Fibroblast of skin of scalp (primary cell): ENCODE measurements at places on chromosomes 2 and 18.
A peak's percentile ranks its signal among the peaks of the same experiment; 100 is the strongest.

- no peak for DNase-seq
Observed at GRCh38 chr2:5035057-5035488, 657.1 kb upstream of the SOX11 start.

DNA sequence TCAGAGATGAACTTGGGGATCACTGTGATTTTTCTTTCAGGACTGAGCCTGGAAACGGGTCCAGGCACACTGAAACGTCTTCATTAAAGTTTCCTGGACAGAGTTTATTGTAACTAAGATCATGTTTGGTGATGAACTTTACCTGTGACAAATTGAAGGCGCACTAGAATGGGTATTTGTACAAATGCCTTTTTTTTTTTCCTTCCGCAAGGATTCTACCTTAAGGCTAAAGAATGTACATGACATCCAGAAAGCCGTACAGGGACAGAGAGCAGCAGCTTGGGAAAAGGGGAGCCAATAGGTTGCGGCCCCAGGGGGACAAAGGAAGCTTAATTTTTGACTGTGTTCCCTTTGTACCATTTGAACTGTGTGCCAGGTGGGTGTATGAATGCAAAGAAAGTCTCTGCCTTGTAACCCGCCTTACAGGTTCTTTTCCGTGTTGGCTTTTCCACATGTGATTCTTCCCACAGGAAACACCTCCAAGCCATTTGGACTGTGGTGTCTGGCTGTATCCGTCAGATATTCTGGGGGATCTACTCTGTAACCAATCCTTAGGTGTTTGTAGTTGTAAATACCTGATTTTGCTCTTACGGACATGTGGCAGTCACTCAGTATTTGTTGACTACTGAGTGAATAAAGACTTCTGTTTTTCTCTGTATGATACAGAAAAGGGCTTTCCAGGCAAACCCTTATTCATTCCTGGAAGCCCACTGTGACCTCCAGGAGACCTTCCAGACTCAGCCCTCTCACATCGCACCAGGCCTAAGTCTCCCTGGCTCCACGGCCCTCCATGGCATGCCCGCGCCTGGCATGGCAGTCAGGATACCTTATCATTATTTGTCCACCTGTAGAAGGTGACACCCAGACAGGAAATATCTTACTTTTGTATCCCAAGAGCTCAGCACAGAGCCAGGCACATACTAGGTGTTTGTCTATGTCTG, 1.1 kb downstream of the LRRFIP1 start:
- DNase-seq: no peak

- DNase-seq: no peak
Observed at GRCh38 chr2:164935118-164936101, 19.9 kb downstream of the SLC38A11 start.

DNA sequence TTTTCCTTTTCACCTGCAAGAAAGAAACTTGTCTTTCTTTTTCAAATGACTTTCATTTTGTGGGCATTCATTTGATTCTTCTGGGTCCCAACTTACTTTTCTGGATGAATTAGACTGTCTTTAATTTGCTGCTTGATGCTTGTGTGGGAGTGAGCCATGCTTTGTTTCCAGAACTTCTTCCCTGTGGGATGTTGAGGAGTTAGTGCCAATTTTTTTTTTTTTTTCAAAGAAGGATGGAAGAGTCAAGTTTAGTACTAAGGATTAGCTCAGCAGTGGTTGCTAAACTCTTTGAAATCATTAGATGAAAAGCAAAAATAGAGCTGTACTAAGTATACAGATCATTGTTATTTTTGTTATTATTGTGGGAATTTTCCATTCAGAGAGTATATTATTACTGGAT, 17.2 kb upstream of the KCTD1 start:
- DNase-seq: no peak

GRCh38 chr2:217928324-217929181, 74.2 kb downstream of the TNS1 start:
- peak; percentile 53 for DNase-seq

GRCh38 chr2:24822049-24822706, 29.0 kb downstream of the CENPO start:
- DNase-seq: peak; percentile 53

DNA sequence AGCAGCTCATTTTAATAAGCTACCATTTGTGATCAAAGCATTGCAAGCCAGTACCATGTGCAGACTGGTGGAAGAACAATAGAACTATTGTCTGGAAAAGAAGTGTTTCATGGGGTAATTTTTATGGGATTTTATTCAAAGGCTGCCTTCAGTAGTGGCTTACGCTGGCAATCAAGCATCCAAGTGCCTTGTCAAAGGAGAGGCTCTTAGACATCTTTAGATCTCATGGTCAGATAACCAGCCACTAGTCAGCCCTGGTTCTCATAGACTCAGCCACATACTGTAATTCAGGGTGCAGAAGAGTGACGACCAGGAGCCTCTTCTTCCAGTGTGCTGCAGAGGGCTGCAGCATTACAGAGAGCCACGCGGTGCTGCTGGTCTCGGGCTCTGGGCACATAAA, 98.5 kb upstream of the NOSTRIN start:
- DNase-seq: no peak

- no peak for DNase-seq
Observed at GRCh38 chr2:8858910-8859309, 21.5 kb upstream of the KIDINS220 start.

GRCh38 chr2:85777441-85777861, 23.7 kb downstream of the ATOH8 start:
- no peak for DNase-seq

DNA sequence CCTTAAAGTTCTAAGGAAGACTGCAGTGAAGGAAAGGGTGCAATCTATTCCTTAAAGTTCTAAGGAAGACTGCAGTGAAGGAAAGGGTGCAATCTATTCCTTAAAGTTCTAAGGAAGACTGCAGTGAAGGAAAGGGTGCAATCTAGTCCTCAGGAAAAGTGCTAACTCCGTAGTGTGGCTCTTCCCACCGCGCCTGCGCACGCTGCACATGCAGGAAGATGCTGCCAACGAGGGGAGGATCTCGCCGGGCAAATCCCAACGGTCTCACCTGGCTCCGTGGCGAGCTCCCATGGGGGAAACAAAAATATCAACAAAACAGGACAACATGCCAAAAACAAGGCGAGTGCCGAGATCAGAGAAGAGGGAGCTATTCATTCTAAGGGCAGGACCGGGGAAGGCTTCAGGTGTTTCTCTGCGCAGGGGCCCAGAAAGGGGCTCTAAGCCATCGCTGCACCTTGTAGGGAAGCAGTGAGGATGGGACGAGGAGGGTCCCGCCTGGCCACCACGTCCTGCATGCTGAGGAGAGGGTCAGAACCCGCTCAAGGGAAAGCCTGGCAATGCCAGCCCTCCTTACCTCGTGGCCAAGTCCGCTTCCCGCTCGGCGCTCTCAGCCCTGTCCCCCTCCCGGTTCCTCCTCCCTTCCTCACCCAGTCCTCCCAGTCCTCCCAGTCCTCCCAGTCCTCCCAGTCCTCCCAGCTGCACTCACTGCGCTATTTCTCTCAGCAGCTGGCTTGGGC, 24.5 kb downstream of the TIMM21 start:
- no peak for DNase-seq

- DNase-seq: no peak
Observed at GRCh38 chr2:16784652-16785051, 119.0 kb upstream of the CYRIA start.

GRCh38 chr2:237735798-237736197, 62.8 kb upstream of the RBM44 start:
- no peak for DNase-seq

- peak; percentile 38 for DNase-seq
Observed at GRCh38 chr18:62716619-62717168, 1.4 kb downstream of the PHLPP1 start.

- no peak for DNase-seq
Observed at GRCh38 chr2:223865124-223865523, 27.7 kb upstream of the AP1S3 start.

GRCh38 chr2:217693363-217693762, 309.4 kb downstream of the TNS1 start:
- DNase-seq: no peak

GRCh38 chr2:99166218-99166617, 11.5 kb downstream of the LIPT1 start:
- no peak for DNase-seq

- DNase-seq: no peak
Observed at GRCh38 chr2:36367895-36368353, 12.3 kb downstream of the CRIM1 start.

DNA sequence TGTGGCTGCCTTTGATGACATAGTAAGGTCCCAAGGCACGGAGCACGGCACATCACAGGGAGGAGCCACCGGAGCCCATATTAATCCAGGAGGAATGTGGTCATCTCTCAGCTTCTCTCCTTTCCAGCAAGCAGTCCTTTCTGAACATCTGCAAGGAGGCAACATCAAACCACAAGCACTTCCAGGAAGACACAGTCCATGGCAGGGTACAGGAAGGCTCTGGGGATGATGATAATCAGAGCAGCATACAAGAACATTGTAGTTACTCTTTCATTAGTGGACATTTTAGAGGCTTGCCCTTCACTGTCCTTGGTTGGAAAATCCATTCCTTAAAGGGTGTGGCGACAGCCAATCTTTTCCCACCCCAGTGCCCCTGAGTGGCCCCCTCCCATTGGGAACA, 31.1 kb downstream of the YPEL5 start:
- no peak for DNase-seq

DNA sequence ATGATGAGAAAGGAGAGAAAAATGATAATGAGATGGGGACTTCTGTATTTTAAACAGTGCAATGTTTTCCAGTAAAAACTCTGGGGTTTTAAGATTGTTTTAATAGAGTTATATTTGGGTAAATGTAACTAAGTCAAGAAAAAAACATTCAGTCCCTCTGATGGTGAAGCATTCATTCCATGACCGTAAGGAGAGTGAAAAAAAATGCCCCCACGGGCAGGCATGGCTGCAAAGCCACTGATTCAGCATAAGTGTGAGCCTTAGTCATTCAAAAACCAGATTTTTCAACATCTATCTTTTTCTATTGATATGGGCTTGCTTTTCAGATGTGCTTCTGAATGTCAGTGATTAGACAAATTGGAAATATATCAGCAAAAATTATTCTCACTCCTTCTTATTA, 957.8 kb downstream of the SLC4A3 start:
- no peak for DNase-seq

DNA sequence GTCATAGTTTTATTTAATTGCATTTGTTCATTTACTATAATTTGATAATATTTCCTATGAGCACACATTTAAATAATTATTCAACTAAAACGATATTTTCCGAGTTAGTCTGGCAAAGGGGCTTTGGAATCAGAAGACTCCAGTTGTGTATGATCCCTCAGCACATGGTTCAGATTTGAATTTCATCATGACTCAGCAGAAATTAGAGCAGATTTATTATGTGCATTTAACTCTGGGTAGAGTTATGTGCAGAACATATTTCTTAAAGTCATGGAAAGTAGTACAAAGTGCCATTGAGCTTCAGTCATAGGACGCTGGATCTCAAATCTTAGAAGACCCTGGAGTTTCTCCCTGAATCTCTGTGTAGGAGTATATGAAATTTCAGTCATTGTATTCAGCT, 106.7 kb downstream of the ADCYAP1 start:
- DNase-seq: peak; percentile 32
